C1 segment of cervical spinal cord (tissue), 14 donors: ENCODE measurements at places on chromosomes 12 and 14.

DNA sequence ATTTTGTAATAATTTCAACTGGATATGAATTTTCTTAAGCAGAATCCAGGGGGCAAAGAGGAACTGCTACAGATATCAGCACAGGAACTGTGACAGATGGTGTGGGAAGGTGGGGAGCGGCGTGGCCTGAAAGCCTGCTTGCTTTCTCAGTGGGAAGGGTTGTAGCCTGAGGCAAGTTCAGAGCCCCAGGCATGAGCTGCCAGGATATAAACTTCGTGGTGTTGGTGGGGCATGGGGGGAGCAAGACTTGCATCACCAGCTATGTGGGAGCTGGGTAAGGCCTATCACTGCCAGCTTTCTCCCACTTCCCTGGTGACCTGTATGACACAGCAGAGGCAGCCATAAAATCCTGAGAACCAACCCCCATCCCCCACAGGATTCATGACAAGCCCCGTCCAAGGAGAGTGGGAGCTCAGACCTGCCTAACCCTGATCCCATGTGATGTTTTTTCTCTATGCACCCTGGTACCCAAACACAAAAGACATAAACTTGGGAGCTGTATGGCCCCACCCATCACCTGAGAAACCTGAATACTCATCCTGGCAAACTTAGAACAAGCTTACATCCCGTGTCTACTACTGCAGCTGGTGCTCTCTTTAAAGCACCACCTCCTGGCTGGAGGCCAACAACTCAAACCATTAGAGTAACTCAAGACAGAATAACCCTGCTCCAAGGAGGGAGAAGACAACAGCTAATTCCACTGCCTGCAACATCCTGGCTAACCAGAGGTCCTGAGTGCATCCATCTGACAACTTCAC, 16.5 kb downstream of the CLEC1A start:
- no peak for DNase-seq

DNA sequence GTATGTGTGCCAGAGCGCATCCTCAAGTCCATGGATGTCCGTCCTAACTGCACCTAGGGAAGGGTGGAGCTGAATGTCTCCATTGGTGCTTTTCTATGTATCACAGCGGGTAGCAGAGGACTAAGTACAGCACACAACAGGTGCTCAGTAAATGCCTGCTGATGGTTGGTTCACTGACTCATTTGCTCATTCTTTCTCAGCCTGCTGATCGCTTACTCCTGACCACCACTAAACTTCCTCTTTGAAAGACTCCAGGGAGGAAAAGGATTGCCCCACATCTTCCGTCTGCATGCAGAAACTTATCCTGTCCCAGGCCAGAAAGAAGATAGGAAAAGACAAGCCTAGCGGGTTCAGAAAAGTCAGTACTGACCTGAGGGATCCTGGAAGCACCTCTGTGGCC, 66.3 kb downstream of the B4GALNT3 start:
- no peak for DNase-seq

DNA sequence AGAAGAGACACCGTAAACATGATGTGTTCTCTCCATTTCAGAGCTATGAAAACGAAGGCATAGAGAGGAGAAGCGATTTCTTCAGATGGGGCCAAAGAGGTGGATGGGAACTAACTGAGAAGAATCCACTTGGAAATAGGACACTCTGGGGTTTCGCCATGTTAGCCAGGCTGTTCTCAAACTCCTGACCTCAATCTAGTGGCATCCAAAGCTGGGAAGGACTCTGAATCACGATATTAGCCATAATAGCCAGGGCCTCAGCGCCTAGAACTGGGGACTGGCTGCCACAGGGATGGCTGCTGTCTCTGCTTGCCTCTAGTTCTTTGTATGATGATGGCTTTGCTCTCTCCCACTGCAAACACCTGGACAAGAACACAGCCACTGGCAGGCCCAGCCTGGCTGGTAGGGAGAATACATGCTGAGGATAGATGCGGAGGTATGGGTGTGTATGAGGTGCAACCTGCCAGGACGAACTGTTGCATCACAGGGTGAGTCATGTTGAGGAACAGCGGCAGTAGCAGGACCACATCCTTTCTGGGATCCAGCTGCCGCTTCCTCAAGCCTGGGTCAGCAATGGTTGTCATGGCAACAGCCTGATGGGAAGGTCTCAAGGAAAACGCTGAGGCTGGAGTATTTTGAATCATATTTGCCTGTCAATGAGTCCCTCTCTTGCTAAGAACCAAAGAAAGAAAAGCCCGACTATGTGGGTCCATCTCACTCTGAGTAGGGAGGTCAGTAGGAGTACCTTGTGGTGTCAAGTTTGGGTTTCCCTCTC, 31.1 kb downstream of the CCDC177 start:
- DNase-seq, result no peak

GRCh38 chr14:54355698-54356097, 41.1 kb upstream of the CDKN3 start:
- DNase-seq, result no peak

- no peak for DNase-seq
These were observed 339.0 kb downstream of the FUT8 start for GRCh38 chr14:65751510-65751909.

- DNase-seq, result no peak
These were observed 2.0 kb downstream of the ZNF219 start for GRCh38 chr14:21096438-21096837.

GRCh38 chr12:53560912-53561589, 53.8 kb upstream of the NPFF start:
- no peak for DNase-seq

GRCh38 chr14:56046546-56046945, 71.7 kb upstream of the PELI2 start:
- no peak for DNase-seq

DNA sequence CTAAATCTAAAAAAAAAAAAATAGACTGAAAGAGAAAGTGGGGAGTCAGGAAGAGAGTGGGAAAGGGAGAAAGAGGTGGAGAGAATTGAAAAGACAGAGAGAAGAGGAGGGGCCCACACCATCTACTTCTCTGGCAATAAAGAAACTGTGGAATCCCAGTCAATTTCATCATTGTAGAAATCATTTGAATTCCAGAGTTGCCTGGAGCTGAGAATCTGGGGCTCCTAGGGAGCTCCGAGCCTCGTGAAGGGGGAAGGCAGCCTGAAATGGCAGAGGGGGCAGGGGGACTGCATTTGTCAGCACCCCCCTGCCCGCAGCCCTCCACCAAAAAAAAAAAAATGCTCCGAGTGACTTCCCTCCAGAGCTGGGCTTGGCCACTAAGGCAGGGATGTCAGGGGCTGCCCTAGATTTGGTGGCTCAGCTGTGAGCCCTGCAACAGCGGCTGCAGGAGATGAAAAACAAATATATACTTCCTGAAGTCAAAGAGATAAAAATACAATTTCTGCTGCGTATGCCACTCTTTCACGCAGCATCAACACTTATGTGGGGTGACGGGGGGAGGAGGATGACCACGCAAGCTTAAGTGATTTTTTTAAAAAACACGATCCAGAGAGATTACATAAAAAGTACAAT, 80.5 kb downstream of the BCL11B start:
- no peak for DNase-seq

DNA sequence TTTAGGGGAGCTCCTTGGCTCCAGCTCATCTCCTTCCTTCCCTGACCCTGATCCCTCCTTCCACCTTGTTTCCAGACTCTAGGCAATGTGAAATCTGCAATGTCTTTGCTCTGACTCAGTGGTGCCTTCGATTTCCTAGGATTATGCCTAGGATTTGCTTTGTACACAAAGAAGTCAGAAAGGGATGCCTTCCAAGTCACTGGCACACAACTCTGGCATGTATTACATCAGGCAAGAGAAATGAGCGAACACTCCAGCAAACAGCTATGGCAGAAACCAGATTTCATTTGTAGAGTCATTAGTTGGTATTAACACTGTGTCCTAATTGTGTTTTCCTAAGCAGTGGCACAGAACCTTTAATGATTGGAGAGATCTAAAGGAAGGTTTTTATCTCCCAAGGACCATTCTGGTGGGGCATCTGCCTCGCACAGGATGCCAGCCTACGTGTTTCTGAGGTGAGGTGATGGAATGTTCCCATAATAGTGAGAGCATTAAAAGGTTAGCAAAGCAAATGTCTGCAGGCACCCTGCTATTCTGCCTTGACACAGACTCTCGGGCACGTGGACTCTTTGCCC, 84.9 kb downstream of the WSCD2 start:
- no peak for DNase-seq

GRCh38 chr12:61043838-61044237, 1216.4 kb upstream of the USP15 start:
- DNase-seq, result no peak

GRCh38 chr12:50251619-50252252, 31.6 kb downstream of the LIMA1 start:
- DNase-seq, result no peak

- DNase-seq, result no peak
These were observed 27.6 kb downstream of the MAPKAPK5 start for GRCh38 chr12:111869671-111870070.

DNA sequence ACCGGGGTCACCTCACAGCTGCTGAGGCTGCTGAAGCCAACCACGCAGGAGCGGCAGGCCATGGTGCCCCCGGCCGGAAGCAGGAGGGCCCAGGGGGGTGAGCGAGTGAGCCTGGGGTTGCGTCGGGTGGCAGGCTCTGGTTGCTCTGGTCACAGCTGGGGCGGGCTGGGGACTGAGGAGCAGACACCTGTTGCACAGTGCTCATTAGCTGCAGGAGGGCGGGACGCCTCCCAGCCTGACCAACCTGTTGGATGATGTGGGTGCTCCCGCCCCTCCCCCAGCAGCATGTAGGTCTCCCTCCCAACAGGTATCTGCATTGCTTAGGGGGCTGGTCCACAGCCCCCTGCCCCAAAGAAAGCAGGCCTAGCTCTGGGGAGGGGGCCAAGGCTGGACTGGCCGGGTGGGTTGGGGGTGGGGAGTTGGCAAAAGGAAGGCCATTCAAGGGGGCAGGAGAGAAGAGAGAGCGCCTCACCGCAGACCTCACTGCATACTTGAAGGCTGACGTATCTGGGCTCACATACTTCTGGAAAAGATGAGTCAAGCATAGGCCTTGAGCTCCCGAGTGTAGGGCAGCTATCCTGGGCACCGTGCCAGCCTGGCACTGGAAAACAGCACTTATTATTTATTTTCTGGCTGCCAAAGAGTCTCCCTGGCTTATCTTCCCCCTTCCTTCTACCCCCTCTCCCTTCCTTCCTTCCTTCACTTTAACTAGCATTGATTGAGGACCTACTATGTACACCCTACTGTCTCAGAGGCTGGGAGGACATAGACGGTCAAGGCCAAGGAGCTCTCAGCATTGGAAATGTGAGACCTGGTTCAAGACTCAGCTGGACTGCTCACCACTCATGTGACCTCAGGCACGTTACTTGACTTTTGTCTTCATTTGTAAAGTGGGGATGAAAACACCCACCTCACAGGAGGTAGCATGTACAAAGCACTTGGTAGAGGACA, at the start of gene KRT80:
TSS of gene KRT80 (minus strand) at position 174 of the 951 bp plus-strand sequence. CDS start at position 62, 112 bp downstream.
- peak; percentile 49 for DNase-seq

GRCh38 chr14:90649083-90649482, 167.1 kb downstream of the TTC7B start:
- DNase-seq, result no peak

GRCh38 chr14:74532246-74532645, 38.7 kb downstream of the ISCA2 start:
- DNase-seq, result no peak

DNA sequence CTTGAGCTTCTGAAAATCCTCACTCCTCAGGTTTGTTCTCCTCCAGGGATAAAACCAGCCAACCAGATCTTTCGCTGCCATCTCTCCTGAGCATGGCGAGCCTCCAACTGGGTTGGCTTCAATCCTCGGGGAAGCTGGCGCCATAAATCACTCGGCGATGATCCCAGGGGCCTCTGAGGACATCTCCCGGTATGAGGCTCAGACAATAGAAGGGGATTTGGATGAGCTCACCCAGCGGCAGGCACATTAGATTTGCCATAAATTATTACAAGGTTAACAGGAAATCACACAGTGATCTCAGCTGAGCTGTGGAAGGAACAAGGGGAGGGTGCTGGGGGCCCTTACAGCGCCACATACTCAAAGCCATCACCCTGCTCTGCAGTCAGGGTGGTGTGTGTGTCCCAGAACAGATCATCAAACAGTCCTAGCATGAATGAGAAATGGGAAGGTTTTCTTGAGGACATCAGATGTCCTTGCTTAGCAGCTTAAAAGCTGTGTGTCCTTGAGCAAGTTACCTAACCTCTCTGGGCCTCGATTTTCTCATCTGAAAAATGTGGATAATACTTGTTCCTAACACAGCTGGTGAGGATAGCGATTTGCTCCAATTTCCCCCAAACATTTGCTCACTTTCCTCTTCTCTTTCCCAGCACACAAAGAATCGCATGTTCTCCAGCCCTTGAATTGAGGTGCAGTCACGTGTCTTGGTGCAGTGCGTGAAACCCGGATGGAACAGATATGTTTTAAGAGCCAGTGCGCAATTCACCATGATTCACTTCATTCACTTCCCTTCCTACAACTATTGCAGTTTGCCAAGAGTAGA, 142.8 kb downstream of the SCARB1 start:
- DNase-seq, result peak; percentile 35

GRCh38 chr14:33950320-33951182, at the start of gene EGLN3:
Gene EGLN3 (minus strand): TSS chr14:33951074. CDS start chr14:33950752, 322 bp downstream.
- DNase-seq, result peak; percentile 93

- DNase-seq, result no peak
These were observed 69.4 kb downstream of the ACSM4 start for GRCh38 chr12:7373226-7373625.

DNA sequence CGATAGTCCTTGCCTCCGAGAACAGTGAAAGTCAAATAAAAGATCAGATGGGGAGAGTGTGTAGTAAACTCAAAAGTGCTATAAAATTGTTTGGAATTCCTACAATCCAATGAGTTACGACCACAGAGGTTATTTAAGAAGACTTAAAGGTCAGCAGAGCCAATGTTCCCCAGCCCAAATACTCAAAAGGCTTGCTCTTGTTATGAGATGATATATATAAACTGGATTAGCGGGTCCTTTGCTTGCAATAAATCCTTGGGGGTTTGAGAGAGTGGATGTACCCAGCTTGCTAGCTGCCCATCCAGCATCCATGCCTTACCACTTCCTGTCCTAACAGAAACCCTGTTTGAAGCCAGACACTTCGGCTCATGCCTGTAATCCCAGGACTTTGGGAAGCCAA, 29.0 kb upstream of the MED13L start:
- no peak for DNase-seq

DNA sequence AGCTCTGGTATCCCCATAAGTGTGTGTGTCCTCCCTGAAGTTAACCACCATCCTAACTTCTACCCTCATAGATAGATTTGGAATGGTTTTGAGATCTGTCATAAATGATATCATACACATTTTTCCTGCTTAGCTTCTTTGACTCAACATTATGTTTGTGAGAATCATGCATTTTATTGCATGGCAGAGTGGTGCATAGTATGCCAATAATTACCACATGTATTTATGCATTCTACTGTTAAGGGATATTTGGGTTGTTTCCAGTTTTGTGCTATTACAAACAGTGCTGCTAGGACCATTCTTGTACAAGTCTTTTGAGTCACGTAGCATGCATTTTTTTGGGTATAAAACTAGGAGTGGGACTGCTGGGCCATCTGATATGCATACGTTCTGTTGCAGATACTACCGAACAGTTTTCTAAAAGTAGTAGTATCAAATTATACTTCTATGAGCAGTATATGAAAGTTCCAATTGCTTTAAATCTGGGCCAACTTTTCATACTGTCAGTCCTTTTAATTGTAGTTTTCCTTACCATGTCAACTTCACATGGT, 13.4 kb downstream of the GRIP1 start:
- DNase-seq, result no peak

GRCh38 chr14:100850841-100851585, 25.1 kb downstream of the MEG3 start:
- no peak for DNase-seq

- DNase-seq, result no peak
These were observed 1.7 kb upstream of the VASH1 start for GRCh38 chr14:76759589-76759988.
